ENCODE measurements at places on chromosomes 5 and 9.

DNA sequence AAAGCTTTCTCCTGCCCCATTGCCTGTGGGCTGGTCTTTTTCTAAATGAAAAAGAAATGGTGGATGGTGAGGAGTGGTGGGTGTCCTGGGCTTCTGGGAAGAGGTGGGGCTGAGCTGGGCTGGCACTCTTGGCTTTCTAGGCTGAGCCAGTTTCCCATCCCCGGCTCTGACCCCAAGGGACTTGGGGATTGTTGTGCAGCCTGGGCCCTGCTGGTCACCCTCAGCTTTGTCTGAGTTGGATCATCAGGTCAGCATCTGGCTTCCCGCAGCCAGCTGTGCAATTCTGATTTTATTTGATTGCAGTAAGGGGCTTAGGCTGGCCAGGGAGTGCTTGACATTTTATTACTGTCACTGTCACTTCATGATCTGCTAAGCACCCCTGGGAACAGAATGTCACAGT lies 25.3 kb downstream of the GLRA1 start:
- DNase-seq, result no peak

DNA sequence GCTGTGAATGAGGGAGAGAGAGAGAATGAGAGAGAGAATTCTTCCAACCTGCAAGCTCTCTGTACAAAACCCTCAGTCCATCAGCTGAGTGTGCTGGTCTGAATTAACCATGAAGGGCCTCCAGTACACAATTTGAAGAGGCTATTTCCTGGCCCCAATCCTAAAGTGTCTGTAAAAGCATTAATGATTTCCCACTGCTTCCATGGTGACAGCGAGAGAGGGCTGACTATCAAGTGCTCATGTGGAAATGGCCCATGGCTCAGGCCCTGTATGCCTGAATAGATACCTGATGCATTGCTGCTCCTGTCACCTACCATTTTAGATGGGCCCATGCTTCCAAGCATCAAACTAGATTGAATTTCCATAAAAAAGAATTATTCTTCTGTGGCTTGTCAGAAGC lies 592.4 kb downstream of the KIF4B start:
- no peak for DNase-seq

GRCh38 chr9:97412626-97413385 lies 910 bp downstream of the TDRD7 start:
- no peak for DNase-seq

DNA sequence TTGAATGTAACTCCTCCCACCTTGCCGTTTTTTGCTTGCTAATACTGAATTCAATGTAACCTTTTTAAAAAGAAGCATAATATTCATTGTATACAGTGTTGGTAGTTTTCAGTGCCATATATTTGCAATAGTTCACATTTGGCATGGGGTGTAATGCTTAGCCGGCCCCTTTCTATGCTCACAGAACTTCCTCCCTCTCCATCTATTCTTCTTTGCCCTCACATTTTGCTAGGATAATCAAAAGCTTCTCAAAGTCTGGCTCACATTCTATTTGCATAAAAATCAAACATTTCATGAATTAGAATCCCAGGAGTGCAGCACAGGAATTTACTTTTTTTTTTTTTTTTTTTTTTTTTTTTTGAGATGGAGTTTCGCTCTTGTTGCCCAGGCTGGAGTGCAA lies 226.3 kb upstream of the MPDZ start:
- no peak for DNase-seq

GRCh38 chr9:104923289-104923688 lies 4.7 kb downstream of the ABCA1 start:
- DNase-seq, result no peak

- DNase-seq, result no peak
Observed at GRCh38 chr5:94422812-94423211, 195.6 kb downstream of the KIAA0825 start.

GRCh38 chr9:124489222-124489621 lies 18.0 kb downstream of the NR5A1 start:
- DNase-seq, result no peak

GRCh38 chr5:63043792-63044191 lies 465.2 kb downstream of the LRRC70 start:
- DNase-seq, result no peak

DNA sequence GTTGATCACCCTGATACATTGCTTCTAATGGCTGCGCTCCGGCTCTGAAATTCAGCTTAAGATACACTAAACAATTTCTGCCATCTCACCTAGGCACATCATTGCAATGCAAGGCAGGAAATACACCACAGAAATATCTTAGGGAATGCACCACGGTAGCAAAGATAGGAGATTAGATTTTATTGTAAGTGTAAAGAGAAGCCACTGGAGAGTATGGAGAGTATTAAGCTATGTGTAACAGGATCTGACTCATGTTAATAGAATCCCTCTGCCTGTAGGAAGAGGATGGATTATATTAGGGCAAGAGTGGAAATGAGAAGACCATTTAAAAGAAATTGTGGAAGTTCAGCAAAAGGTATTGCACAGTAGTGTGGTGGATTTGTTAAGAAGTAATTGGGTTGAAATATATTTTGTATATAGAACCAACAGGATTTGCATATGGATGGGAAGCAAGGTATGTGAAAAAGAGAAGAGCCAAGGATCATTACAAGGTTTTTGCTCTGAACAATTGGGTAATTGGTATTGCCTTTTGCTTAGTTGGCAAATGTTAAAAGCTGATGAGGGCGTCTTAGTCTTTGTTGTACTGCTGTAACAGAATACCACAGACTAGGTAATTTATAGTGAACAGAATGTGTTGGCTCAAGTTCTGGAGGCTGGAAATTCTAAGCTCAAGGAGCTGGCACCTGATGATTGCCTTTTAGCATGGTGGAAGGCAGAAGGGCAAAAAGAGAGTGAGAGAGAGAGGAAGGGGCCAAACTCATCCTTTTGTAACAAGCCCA lies 636.1 kb downstream of the PSAT1 start:
- DNase-seq, result no peak
